ENCODE measurements at places on chromosomes 11 and 22. TPM values are rescaled to one million over a fixed set of nuclear protein-coding genes. Genes with fewer than 3 reads are reported as not detected.

The NAALADL1 gene
- total RNA-seq = 9.8 TPM

The CECR2 gene
- total RNA-seq = 0.11 TPM

The C11orf21 gene
- total RNA-seq = 40.8 TPM

The BBOX1 gene
- not detected for total RNA-seq

The EXPH5 gene
- 0.84 TPM for total RNA-seq
